ENCODE measurements at places on chromosomes 3 and 15. TPM values are rescaled to one million over a fixed set of nuclear protein-coding genes. Genes with fewer than 3 reads are reported as not detected.

DNA sequence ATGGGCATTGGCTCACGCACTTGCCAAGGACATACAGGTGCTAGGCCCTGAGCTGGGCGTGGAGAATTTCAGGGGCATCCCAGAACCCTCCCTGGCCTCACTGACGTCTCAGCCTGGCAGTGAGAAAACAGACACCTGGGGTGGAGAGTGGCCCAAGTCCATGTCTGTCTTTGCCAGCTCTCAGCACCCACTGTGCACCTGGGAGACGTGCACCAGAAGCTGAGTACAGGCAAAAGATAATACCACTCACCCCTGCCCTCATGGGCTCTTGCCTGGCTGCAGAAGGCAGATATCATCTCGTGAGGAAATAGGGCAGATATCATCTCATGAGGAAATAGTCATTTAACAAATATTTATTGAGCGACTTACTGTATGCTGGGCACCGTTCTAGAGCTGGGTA is 8.0 kb downstream of the LOXL1 start:
- no peak for DNase-seq

RHCG gene
- not detected for total RNA-seq

- no peak for DNase-seq
These were observed 307.4 kb upstream of the DPPA4 start for GRCh38 chr3:109644746-109645145.

TUSC7 gene
- total RNA-seq, result not detected

- DNase-seq, result no peak
These were observed 62.2 kb downstream of the WDR76 start for GRCh38 chr15:43889042-43889441.

Data from SJSA1 (cell line).